Activated T-helper 1 cell treated with anti-CD3 and anti-CD28 coated beads, Interleukin-2, amount 50 U/mL, for 16 hours (primary cell): ENCODE measurements at places on chromosomes 1 and 21.
A peak's percentile ranks its signal among the peaks of the same experiment; 100 is the strongest.

DNA sequence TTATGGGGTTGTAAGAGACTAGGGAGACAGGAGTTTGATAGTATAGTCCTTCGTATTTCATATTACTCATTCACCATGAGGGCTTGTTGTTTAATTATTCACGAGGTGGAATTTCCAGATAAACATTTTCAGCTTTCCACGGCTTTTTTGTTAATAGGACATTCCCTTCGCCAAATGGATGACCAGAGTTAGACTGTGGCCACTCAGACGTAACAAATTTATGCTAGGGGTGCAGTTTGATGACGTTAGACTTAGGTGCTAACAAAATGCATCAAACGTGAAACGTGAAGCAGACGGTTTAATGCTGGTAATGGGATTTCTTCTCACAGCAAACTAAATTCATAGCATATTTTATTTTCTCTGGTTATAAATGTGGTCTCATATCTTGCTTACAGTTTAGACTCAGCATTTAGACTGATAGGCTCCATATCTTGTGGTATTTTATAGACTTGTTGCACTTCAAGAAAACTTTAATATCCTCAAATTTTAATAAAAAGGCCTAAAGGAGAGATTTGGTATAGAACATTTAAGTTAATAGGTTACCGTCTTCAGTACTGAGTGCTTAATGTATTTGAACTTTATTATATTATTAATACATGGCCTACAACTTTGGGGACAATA lies 2.3 kb downstream of the DHX9 start:
- DNase-seq: no peak

- no peak for DNase-seq
These were observed 3.5 kb downstream of the PPP1R15B start for GRCh38 chr1:204408074-204408507.

- DNase-seq: no peak
These were observed 52.9 kb upstream of the CD46 start for GRCh38 chr1:207698822-207699483.

DNA sequence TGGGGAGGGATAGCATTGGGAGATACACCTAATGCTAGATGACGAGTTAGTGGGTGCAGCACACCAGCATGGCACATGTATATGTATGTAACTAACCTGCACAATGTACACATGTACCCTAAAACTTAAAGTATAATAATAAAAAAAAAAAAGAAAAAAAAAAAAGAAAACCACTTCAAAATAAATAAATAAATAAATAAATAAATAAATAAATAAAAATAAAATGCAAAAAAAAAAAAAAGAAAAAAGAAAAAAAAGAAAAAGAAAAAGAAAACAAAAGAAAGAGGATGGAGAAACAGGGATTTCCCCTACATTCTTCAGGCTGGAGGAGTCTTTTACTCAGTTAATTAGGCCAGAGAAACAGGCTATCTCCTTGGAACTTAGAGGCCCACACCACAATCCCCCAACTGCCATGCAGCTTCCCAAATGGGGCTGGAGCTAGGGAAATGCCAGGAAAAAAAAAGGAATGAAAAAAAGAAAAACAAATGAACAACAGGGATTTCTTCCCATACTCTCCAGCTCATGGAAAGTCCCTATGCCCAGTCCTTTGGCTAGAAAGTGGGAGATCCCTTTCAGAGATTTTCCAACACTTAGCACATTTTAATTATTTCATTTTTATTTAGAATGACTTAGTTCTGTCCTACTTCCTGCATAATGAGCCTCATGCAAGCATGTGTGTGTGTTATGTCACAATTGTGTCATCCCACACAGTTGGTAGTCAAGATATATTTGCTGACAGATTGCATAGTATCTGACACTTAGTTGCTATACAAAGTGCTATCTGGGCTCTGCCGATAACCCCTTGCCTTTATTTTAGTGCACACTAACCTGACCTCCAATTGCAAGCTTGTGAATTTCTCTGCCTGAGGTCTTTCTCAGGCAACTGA lies 486.4 kb downstream of the PLPP3 start:
- no peak for DNase-seq

DNA sequence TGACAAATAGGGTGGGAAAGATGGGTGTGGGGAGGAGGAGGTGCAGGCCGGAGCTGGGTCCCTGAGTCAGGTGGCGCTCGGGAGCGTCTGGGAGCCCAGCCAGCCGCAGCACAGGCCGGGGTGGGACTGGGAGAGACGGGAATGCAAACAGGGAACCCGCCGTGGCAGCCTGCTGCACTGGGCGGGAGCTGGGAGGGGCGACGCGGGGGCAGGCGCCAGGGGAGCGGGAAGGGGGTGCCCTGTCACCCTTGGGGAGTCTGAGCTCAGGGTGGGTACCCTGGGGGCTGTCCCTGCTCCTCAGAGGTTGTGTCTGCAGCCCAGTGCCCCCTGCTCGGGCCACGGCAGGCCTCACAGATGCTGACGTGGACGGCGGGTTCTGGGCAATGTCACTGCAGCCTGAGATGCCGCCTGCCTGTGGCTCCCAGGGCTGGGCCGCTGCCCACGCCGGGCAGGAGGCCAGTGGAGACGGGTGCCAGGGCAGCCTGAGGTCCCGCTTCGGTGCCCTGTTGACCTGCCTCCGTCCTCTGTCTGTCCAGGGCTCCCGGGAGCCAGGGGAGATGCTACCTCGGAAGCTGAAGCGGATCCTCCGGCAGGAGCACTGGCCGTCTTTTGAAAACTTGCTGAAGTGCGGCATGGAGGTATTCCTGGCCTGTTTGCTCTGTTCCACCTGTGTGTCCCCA lies 16.6 kb upstream of the LRRC3 start:
- no peak for DNase-seq

DNA sequence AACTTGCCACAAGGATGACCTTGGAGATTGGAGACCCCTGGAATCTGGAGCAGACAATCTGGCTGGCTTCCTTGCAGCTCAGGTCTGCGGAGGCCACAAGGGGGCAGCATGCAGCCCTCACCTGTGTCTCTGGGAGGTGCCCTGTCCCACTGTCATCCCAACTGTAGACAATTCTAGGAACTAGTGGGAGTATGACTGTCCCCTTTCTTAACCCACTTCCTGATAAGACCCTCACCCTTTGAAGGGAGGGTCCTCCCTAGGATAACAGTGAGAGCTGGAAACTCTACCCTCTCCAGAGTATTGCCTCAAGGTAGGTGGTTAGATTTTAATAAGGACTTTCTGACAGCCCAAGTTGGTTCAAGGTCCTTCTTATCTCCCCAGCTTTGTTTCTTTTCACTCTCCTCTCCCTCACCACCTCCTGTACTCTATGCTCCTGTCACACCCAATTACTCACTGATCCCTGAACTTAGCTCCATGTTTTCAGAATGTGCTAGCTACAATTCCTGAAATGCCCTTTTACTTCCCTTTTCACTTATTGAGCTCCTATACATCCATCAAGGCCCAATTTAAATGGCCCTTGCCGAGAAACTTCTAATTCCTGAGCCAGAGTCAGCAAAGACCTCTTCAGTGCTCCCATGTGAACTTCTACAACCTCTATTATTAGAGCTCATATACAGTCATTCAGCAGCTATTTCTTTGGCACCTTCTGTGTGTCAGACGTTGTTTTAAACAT lies 9.2 kb upstream of the KCNQ4 start:
- DNase-seq: peak; percentile 37

GRCh38 chr1:150928286-150928685 lies 2.1 kb downstream of the SETDB1 start:
- no peak for DNase-seq

GRCh38 chr1:34132161-34132420 lies 32.9 kb downstream of the CSMD2 start:
- DNase-seq: no peak

- DNase-seq: no peak
These were observed 979 bp downstream of the PIGM start for GRCh38 chr1:160030657-160031364.

DNA sequence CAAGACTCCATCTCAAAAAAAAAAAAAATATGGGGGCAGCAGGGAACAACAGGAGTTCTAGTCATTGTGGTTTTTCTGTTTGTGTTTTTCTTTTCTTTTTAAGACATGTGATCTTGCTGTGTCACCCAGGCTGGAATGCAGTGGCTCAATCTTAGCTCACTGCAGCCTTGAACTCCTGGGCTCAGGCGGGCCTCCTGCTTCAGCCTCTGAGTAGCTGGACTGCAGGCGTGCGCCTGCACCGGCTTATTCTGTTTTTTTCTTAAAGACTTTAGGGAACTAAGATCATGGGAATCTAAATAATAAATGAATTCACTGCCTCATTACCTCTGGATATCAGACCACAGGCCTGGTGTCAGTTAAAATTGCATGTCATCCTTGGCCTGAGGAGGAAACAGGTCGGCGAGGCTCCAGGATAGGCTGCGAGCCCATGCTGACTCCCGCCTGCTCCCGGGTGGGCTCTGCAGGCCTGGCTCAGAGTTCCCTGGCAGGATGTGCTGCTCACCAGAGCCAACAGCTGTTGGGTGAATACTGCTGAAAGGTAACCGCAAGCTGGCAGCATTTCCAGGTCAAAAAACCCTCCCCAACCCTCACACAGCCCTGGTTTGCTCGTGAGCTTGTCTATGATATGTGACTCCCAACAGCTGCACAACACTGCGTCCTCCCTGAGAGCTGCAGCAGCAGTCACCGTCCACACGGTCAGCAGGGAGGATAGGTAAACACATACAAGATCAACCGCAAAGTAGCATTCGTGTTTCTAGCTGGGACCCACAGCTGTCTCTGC lies 58.1 kb downstream of the SCCPDH start:
- DNase-seq: no peak

DNA sequence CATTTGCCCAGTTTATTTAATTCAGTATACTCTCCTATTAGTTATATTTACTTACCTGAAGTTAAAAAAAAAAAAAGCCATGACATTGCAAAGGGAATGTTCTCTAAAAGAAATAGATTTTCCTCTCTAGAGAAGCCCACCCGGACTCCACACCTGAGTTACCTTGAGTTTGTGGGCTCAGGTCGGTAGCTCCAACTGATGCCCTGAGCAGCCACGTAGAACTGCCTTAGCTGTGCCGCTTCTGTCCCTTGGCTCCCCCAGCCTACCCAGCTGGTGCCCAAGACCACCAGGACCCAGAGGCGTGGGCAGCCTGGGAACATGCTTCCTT lies 250 bp downstream of the F5 start:
- no peak for DNase-seq

- DNase-seq: no peak
These were observed 184.2 kb downstream of the ETS2 start for GRCh38 chr21:38989745-38990423.

DNA sequence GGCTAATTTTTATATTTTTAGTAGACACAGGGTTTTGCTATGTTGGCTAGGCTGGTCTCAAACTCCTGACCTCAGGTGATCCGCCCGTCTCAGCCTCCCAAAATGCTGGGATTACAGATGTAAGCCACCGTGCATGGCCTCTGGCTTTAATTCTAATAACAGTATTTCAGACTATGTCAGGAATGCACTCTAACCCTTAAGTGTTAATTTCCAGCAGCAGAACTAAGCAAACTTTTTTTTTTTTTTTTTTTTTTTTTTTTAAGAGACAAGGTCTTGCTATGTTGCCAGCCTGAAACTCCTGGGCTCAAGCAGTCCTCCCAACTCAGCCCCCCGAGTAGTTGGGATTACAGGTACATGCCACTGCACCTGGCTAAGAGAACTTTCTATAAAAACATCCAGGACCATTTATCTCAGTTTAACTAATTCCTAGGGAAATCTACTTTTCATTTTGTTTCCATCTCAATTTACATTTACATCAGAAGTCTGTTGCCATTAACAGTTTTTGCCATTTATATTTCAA lies 6.5 kb downstream of the DCAF8 start:
- DNase-seq: no peak

DNA sequence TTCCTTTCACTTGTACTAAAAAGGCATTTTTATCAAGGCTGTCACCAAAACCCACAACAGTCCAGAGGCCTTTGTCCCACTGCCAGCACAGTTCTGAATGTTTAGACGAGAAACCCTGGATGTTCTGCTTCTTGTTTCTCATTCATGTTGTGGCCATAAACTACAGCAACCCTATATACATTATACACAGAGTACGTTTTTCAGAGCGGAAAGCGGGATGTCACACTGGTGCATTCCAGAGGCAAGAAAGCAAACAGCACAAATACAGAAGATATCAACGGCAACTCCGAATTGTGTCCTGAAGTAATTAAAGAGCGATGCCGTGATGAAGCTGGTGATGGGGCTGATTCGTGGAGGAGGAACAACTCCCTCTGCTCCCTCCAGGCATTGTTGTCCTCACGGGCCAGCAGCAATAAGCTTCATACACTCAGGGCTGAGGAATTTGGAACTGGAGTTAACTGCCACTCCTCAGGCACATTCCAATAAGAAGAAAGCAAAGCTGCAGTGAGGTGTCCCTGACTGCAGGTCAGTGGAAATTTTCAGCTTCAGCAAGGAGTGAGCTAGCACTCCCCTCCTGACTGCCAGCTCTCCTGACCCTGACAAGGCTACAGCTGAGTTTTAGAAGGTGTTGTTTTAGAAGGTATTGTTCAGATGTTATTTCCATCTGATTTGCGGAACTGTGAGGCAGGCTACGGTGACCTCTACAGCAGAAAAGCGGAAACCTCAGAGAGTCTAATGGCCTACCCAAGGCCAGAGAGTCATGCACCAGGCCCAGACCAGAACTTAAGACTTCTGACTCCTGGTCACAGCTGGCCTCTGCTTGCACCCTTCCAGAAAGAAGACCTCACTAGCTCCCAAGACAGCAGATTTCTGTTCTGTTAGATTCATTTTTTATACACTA lies 149.0 kb downstream of the TGFBR3 start:
- no peak for DNase-seq

DNA sequence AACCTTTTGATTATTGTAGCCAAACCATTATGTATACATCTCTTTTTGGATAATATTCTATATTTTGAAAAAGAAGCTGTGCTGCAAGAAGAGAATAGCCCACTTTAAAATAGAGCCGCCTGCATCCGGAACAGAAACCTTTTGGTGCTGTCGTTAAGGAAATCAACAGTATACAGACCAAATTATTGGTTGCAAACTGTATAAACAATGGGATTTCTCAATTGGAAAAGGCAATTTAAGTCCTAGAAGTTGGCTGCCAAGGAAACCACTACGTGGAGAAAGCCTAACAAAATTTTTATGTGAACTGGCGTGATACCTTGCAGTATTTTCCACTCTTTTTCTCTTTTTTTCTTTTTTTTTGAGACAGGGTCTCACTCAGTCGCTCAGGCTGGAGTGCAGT lies 25.8 kb downstream of the DESI2 start:
- DNase-seq: no peak

DNA sequence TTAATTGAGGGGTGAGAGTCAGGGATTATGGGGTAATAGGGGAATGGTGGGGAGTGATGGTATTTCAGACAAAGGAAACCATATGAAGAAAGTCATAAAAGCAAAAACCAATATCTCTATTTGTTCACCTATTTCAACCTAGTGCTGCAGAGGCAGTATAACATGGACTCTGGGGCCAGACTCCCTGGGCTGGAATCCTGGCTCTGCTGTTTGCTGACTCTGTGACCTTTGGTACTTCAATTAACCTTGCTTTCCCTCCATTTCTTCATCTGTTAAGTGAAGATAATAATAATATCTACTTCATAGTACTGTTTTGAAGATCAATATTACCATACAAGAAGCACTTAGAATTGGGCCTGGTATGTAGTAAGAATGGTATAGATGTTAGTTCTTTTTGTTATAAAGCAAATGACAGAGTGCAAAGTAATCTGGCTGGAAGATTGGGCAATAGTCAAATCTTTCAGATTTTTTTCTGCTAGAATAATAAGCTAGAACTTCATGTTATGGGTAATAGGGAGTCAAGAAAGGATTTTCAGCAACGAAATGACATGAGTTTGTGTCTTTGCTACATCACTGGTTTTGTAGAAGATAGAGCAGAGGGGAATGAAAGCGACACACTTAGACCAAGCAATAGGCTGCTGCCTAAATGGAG lies 9.0 kb downstream of the EPHX4 start:
- DNase-seq: no peak
